Substantia nigra (tissue), 51 donors: ENCODE measurements at places on chromosomes 6 and 20.

GRCh38 chr6:36682328-36683144, 4.0 kb downstream of the CDKN1A start:
- no peak for DNase-seq

DNA sequence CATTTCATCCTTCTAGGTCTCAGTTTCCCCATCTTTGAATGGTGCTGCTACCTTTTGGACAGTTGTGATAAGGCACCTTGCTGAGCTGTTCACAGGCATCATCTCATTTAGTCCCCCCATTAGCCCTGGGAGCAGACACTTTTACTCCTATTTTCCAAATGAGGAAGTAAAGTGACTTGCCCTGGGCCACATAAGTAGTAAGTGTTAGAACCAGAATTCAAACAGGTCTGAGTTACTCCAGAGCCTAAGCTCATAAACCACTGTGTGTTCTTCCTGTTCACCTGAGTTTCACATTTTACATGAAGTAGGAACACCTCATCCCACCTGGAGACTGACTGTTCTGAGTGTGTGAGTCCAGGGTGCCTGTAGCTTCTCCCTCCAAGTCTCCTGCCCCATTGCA, 43.5 kb upstream of the EPB41L1 start:
- no peak for DNase-seq

GRCh38 chr20:46400828-46401477, 5.5 kb downstream of the ELMO2 start:
- no peak for DNase-seq

GRCh38 chr20:50532221-50532620, 22.0 kb downstream of the PTPN1 start:
- no peak for DNase-seq

DNA sequence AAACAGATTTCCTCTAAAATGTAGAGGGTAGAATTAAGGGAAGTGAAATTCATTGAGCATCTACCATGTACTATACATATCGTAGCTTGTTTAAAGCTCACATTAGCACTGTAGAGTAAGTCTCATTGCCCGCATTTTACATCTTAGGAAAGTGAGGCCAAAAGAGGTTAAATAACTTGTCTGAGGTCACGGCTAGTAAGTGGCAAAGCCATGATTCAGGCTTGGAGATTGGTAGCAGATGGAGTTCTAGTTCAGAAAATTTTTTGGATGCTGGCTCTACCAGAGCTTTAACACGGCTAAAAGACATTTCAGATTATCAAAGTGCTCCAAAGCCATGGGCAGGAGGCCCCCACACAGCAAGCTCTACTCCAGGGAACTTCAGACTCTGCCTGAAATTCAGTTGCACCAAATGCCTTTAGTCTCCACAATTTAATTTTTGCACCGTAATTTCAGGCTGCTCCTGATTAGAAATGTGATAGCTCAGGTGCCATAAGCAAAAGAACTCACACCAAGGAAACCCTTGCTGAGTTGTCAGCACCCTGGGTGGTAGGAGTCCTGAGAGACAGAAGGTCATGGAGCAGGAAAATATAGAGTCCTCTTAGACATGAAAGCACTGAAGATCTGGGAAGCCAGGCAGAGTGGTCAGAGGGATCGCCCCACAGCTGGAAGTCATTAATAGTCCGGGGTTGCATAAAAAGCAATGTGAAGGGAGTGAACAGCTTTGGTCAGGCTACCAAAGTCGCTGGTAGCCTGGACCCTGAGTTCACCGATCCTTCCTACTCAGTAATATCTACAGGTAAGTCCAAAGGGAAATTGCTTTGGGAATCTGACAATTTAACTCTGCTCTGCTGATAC, 55.2 kb upstream of the ASIP start:
- no peak for DNase-seq

GRCh38 chr6:51569594-51569993, 517.8 kb downstream of the PKHD1 start:
- no peak for DNase-seq

GRCh38 chr6:116268589-116269293, 11.0 kb downstream of the TSPYL1 start:
- DNase-seq, result no peak

GRCh38 chr20:12321736-12322135, 404.0 kb downstream of the BTBD3 start:
- DNase-seq, result no peak

GRCh38 chr6:106849676-106850332, 124.7 kb downstream of the CD24 start:
- DNase-seq, result no peak

- DNase-seq, result no peak
Measured at GRCh38 chr6:11804701-11805100, 26.1 kb upstream of the ADTRP start.
